Tibial nerve (tissue), 4 donors: ENCODE measurements at places on chromosomes 2 and 18.

- no peak overlapping the region for H3K4me3 ChIP-seq
- no peaks in the 10 kb centered on the region for H3K27me3 ChIP-seq
- no peak for DNase-seq
These were observed 266.2 kb downstream of the PHLPP1 start for GRCh38 chr18:62981566-62981965.

DNA sequence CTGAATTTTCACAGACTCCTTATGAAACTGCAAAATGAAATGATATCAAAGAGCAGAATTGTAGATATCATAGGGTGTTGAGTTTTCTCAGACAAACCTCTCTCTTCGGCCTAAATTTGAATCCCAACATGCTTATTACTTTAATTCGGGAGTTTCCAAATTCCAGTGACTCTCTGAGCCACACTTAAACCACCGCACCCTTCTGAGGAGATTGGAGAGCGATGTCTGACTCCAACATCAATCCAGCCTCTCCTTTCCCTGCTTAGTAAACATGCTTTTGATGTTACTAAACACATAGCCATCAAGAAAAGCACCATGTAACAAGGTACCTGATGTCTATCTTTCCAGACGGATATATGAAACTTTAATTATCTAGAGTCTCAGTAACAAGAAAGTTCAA lies 103.1 kb upstream of the ARHGAP28 start:
- no peaks in the 10 kb centered on the region for H3K4me1 ChIP-seq
- no peak overlapping the region for H3K27ac ChIP-seq
- no peaks in the 10 kb centered on the region for H3K36me3 ChIP-seq
- H3K4me3 ChIP-seq, result no peak overlapping the region
- no peaks in the 10 kb centered on the region for H3K27me3 ChIP-seq

DNA sequence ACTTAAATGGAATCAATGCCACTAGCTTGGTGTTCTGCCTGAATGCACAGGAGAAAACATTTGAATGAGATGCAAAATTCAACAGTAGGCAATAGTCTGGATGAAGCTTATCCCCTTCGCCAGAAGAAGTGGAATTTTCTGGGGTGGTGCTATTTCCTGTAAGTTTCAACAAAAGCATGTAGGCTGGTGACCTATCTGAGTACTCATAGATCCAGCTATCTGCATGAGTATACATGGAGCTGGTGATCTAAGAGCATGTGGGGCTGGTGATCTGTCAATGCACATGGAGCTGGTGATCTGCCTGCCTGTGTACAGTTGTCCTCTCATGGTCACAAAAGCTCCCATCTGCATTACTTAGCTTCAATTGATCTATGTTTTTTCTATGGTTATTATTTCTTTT lies 71.2 kb downstream of the SLC9A4 start:
- no peaks in the 10 kb centered on the region for H3K36me3 ChIP-seq
- H3K27ac ChIP-seq, result no peak overlapping the region
- DNase-seq, result no peak
- H3K4me3 ChIP-seq, result no peak overlapping the region

- no peak for DNase-seq
- H3K4me1 ChIP-seq, result no peaks in the 10 kb centered on the region
- no peak overlapping the region for H3K27ac ChIP-seq
- H3K27me3 ChIP-seq, result no peaks in the 10 kb centered on the region
- no peaks in the 10 kb centered on the region for H3K36me3 ChIP-seq
These were observed 27.9 kb upstream of the POU3F3 start for GRCh38 chr2:104826016-104826415.

DNA sequence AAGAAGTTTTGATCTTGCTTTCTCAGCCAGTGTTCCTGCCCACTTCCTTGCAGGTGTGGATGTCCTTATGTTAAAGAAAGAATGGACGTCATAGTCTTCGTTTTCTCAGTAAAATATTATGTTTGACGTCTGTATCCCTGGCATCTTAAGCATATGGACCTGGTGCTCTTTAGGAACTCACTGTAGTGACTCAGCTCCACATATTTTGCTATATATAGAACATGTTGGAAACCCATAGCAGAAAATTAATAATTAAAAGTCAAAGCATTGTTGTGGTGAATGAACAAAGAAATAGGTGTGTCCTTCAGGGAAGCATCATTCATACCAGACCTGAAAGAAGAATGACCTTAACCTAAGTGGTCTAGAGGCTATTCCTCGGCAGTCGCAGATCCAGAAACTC lies 196.1 kb downstream of the MCFD2 start:
- peaks cover 29% of the 10 kb centered on the region for H3K4me1 ChIP-seq
- H3K4me3 ChIP-seq, result no peak overlapping the region
- no peak overlapping the region for H3K27ac ChIP-seq
- H3K27me3 ChIP-seq, result no peaks in the 10 kb centered on the region
- no peak for DNase-seq
- no peaks in the 10 kb centered on the region for H3K36me3 ChIP-seq

- DNase-seq, result no peak
- H3K4me1 ChIP-seq, result no peaks in the 10 kb centered on the region
- H3K27ac ChIP-seq, result no peak overlapping the region
- no peaks in the 10 kb centered on the region for H3K27me3 ChIP-seq
- no peaks in the 10 kb centered on the region for H3K36me3 ChIP-seq
- no peak overlapping the region for H3K4me3 ChIP-seq
These were observed 600.5 kb downstream of the SATB2 start for GRCh38 chr2:198857246-198857645.

DNA sequence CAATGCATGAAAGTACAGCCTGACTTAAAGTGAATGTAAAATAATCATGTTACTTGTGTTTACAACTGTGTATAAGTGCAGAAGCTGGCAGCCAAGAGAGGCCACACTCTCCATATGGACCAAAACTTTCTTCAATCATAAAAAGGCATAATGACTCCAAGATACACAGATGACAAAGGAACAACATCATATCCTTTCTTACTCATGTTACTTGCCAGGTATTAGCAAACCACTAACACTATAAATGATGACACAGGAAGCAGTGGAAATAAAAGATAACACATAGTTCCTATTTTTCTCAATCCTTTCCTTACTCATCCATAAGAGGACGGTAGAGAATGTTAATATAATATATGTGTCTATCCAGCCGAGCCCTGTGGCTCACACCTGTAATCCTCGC lies 400.0 kb upstream of the CDH2 start:
- H3K27me3 ChIP-seq, result no peaks in the 10 kb centered on the region
- H3K36me3 ChIP-seq, result no peaks in the 10 kb centered on the region
- H3K4me3 ChIP-seq, result no peak overlapping the region
- no peaks in the 10 kb centered on the region for H3K4me1 ChIP-seq
- H3K27ac ChIP-seq, result no peak overlapping the region
- DNase-seq, result no peak
